ENCODE measurements at places on chromosomes 2 and 18.

GRCh38 chr2:103469800-103470199, 708.0 kb downstream of the TMEM182 start:
- DNase-seq, result no peak

- DNase-seq, result no peak
Observed at GRCh38 chr2:109343460-109343859, 214.5 kb downstream of the SH3RF3 start.

- DNase-seq, result no peak
Observed at GRCh38 chr2:8174641-8175257, 507.1 kb upstream of the ID2 start.

- no peak for DNase-seq
Observed at GRCh38 chr2:71935262-71935848, 212.3 kb downstream of the CYP26B1 start.

DNA sequence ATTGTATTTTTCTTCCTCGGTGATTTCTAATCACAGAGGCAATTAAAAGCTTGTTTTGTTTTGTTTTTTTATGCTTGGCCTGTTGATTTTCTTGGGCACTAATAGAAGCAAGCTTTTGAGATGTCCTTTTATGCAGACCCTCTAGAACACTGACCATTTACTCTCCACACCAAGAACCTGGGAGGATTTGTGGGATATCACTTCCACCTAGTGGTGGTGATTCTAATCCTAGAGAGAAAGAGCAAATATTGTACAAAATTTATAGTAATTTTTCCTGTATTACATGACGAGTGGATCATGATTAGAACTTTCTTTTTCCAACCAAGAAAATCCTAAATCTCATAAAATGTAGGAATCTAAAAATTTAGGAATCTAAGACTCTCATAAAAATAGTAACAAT, 23.4 kb downstream of the NEMP2 start:
- DNase-seq, result no peak
